Activated naive CD8-positive, alpha-beta T cell treated with anti-CD3 and anti-CD28 coated beads, Interleukin-2, amount 50 U/mL, for 24 hours (primary cell): ENCODE measurements at places on chromosomes 3 and 15.

- DNase-seq = no peak
Observed at GRCh38 chr3:59411186-59411585, 361.4 kb upstream of the CFAP20DC start.

- no peak for DNase-seq
Observed at GRCh38 chr3:107220538-107220937, 156.7 kb upstream of the CCDC54 start.

- DNase-seq = no peak
Observed at GRCh38 chr3:153210660-153211059, 48.6 kb downstream of the RAP2B start.

DNA sequence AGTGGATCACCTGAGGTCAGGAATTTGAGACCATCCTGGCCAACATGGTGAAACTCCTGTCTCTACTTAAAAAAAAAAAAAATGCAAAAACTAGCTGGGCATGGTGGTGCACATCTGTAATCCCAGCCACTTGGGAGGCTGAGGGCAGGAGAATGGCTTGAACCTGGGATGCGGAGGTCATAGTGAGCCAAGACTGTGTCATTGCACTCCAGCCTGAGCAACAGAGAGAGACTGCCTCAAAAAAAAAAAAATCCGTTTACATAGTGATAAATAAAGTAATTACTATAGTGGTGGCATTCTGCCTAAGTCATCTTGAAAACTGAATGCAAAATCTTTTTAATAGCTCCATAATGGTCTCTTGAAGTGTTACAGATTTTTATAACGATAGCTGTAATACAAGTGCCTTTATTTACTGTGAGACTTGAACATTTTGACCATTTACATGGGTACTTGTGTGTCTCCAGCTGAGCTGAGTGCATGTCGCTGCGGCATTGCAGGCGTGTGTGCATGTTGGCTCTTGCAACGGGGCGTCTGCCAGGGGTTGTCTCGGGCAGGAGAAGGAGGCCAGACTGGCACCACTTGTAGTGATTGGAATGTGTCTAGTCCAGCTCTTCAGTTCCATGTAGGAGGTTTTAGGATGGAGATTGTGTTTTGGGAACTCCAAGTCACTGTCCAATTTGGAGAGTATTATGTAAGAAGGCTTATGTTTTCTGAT is 111.9 kb downstream of the IGF1R start:
- no peak for DNase-seq
